Stimulated activated CD4-positive, alpha-beta T cell treated with anti-CD3 and anti-CD28 coated beads, Interleukin-1b, Interleukin-23, amount 100 ng/mL, for 4 hours (primary cell): ENCODE measurements at places on chromosomes 6 and 20.

- no peak for DNase-seq
Observed at GRCh38 chr6:108559884-108560462, 744 bp upstream of the FOXO3 start.

- no peak for DNase-seq
Observed at GRCh38 chr20:5197270-5197827, 70.5 kb downstream of the CDS2 start.

DNA sequence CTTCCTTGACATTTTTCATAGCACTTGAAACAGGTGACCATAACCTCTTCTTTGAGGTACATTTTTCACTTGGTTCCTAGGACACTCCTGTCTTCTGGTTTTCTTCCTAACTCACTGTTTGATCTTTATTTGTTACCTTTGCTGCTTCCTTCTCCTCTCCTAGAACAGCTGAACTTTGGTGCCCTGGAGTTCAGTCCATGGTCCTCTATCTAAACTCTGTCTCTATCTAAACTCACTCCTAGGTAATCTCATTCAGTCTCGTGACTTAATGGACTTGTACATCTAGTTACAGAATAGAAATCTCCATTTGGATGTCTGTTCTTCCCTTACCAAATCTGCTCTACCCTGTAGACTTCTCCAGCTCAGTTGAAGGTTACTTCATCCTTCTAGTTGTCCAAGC lies 73.7 kb downstream of the SHPRH start:
- DNase-seq, result no peak

GRCh38 chr6:35199866-35200265 lies 13.9 kb upstream of the SCUBE3 start:
- no peak for DNase-seq

GRCh38 chr20:63896264-63897105 lies 1.6 kb downstream of the DNAJC5 start:
- no peak for DNase-seq

GRCh38 chr6:119728220-119728750 lies 378.7 kb upstream of the MAN1A1 start:
- DNase-seq, result no peak

DNA sequence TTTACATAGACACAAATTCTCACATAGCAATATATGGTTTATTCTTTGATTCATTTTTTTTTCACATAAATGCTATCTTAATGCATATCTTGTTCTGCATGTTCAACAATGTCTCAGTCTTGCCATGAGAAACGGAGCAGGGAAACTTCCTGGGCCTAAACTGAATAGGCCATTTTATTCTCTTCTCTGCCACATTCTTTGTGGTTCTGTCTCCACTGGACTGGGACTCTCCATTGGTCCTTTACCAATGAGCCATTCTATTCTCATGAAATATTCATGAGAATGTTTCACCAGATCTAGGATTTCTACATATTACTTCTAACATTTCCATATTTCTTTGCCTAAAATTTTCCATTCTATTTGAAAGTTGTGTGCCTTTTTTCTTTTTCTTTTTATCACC lies 42.8 kb downstream of the LAMA2 start:
- DNase-seq, result no peak

- no peak for DNase-seq
Observed at GRCh38 chr6:10779076-10779475, 31.5 kb downstream of the TMEM14B start.
